Esophagus (tissue), 2 donors: ENCODE measurements at places on chromosomes 5 and 9. TPM values are rescaled to one million over a fixed set of nuclear protein-coding genes. Genes with fewer than 3 reads are reported as not detected.

FAM151B gene
- polyA plus RNA-seq = 0.83 TPM

MEF2C gene
- polyA plus RNA-seq = 1.7 TPM

TPPP gene
- polyA plus RNA-seq = 2.7 TPM

ZFAND5 gene
- polyA plus RNA-seq = 124 TPM

ACOT12 gene
- polyA plus RNA-seq = not detected

STRBP gene
- polyA plus RNA-seq = 16.9 TPM

CCDC187 gene
- polyA plus RNA-seq = not detected
